Colonic mucosa (tissue), 4 donors: ENCODE measurements at places on chromosomes 12 and 14. TPM values are rescaled to one million over a fixed set of nuclear protein-coding genes. Genes with fewer than 3 reads are reported as not detected.

- no peak overlapping the region for H3K4me3 ChIP-seq
- no peak overlapping the region for H3K27ac ChIP-seq
- no peaks in the 10 kb centered on the region for H3K4me1 ChIP-seq
- H3K36me3 ChIP-seq = no peaks in the 10 kb centered on the region
- no peak for DNase-seq
Measured at GRCh38 chr12:114878781-114879180, 194.8 kb upstream of the TBX3 start.

The FAM186B gene
- 0.27 TPM for total RNA-seq

DNA sequence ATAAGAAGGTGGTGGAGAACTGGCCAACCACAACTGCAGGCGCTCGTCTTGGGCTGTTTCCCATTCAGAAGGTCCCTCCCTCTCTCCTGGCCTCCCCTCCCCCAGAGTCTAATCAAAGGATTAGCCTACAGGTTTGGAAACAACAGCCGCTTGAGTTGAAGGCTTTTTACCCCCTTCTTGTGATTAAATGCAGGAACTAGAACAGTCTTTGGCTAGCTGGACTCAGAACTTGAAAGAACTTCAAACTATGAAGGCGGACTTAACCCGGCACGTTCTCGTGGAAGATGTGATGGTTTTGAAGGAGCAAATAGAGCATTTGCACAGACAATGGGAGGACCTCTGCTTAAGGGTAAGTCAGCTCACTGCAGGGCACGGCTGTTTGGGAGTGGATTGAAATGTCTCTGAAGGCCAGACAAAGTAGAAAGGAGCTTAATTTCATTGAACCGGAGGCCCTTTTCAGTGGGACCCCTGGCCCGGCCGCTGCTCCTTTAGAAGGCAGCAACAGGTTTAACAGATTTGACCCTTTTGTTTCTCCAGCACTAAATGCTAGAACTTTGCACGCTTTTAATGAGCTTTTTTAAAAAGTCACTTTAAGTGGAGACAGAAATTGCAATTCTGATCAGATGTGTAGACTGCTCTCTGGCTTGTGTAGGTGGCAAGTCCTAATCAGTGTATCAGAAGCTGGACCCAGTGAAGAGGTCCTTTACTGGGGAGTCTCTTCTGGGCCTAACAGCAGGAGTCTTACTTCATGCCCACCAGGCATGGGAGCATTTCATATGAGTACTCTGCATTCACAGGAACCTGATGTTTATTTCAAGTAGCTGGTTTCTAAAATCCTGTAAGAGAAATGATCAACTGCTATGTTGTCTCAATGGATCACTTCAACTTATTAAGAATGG, 107.7 kb downstream of the ESR2 start:
- DNase-seq = no peak
- no peaks in the 10 kb centered on the region for H3K36me3 ChIP-seq
- no peak overlapping the region for H3K27ac ChIP-seq
- H3K27me3 ChIP-seq = no peaks in the 10 kb centered on the region
- no peak overlapping the region for H3K4me3 ChIP-seq

The CMA1 gene
- total RNA-seq = 1.3 TPM
